ENCODE measurements at places on chromosomes 3 and 15.

DNA sequence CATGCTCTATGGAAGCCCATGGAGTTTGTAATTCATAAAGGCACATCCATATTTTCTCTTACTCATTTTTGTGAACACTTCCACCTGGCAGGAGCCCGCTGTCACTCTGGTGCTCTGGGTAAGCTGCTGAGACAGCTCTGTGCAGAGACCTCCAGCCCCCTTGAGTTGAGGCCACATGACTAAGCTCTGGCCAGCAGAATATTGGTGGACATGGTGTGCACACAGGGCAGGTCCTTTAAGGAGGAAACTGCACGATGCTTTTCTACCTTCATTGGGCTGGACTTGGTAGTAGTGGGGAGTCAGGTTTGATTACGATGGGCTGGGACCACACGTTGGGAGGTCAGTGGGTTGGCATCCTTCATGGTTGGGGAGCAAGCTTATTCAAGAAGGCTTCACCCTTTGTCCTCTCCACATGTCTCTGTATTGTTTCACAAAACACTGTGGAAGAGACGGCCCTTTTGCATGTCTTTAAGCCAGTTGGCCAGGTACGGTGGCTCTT lies 29.0 kb downstream of the CCNB2 start:
- no peak for DNase-seq

GRCh38 chr15:61256231-61256630 lies 27.1 kb upstream of the RORA start:
- DNase-seq: no peak

GRCh38 chr15:72890043-72890442 lies 106.5 kb upstream of the ADPGK start:
- DNase-seq: no peak

DNA sequence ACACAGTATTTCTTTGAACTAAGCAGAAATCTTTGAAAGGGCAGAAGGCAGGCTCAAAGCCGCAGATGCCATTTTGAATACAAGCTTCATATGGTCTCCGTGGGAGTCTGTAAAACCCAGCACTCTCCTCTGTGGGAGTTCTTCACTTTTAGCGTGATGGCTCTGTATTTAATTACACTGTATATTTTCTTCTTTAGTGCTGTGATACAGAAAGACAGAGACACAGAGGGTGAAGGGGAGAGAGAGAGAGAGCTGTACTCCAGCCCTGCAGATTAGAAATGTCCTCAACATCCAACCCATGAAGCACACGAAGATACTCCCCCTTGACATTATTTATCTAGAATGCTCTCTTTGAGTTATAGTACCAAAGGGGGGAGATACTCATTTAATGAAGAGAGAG lies 752.6 kb upstream of the NR2F2 start:
- DNase-seq: no peak
